Adipocyte (in vitro differentiated cells): ENCODE measurements at places on chromosomes 5 and 9.

GRCh38 chr9:98957826-98958225, 14.1 kb downstream of the COL15A1 start:
- DNase-seq, result no peak

DNA sequence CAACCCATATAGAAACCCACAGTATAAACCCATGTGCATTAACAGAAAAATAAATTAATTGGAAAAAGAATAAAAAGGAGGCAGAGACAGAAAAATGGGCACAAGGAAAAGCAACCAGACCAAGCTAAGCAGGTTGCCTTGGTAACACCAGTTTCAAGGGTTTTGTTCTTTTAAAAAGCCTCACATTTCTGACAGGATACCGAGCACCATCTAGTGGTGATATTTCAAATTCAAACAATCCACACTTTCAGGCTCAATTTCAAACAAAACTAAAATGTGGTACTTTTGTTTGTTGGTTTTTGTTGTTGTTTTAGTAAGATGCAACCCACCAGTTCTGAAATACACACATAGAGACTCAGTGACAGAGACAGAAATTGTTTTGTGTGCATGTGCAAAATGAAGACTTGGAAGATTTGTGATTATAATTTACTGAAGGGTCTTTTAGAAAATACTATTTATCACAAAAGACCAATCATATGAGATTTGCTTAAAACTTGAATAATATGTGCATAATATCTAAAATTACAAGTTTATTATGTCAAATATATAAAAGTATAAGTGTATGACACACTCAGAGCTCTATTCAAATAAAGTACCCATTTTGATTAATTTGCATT, 318.2 kb downstream of the SLCO4C1 start:
- DNase-seq, result peak; percentile 68

GRCh38 chr5:112979723-112980122, 3.1 kb downstream of the DCP2 start:
- no peak for DNase-seq

GRCh38 chr9:21001581-21001980, 29.9 kb downstream of the HACD4 start:
- no peak for DNase-seq

- no peak for DNase-seq
Measured at GRCh38 chr5:14247054-14247386, 103.9 kb downstream of the TRIO start.

- no peak for DNase-seq
Measured at GRCh38 chr5:72459089-72459661, 48.0 kb downstream of the ZNF366 start.

DNA sequence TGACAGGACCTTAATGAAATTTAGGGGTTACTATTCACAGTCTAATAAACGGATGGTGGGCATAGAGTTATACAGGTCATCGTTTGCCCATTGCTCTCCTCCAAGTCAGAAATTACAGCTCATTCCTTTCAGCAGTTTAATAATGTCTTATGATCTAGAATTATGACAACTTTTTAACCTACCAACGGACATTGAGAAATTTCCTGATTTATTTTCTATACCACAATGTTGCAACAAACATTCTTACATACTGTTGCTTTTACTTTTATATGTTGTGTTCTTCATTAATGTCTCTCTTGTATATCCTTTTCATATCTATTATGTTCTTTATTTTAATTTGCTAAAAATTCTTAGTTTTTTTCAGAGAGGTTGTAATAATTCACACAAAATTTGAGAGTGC, 152.8 kb upstream of the PRLR start:
- DNase-seq, result no peak

DNA sequence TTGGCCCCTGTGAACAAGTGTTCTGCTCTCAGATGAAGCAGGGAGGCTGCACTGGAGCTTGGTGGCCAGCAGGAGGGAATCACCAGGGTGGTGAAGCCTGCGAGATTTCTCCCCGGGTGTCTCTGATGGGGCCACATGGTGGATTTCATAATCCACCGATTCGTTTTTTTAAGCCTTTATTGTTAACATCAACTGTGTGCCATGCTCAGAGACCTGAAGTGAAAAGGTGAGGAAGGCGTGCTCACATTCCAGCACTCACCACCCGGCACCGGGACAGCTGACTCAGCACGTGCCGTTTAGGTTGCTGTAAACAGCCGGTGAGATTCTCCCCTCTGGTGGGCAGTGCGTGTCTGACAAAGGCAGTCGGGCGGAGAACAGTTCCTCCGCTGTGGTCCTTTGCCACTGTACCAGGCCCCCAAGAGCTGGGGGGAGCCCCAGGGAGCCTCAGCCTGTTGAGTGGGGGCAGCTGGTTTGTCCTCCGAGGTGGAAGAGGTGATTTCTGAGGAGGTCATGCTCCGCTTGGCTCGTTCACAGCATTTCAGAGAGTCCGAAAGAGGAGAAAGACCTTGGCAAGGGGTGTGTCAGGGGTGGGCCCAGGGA, 12.7 kb upstream of the AHRR start:
- peak; percentile 53 for DNase-seq

- DNase-seq, result no peak
Measured at GRCh38 chr5:68950125-68950524, 143.7 kb upstream of the SLC30A5 start.

DNA sequence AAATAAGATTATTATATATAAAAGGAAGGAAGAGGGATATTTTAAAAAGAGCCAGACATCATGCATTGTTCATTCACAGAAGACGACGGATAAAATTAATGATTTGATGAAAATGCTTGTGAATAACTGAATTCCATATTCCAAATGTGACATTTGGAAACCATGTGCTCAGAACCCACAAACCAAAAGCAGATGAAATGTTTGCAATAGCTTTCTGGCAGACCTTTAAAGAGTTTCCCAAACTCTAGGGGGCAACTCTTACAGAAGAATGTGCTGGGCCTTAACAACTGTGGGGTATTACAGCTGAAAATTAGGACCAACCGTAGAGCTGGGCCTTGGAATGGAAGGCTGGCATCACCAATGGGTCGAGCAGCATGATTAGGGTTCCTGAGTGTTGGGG, 471.0 kb downstream of the EFNA5 start:
- no peak for DNase-seq

DNA sequence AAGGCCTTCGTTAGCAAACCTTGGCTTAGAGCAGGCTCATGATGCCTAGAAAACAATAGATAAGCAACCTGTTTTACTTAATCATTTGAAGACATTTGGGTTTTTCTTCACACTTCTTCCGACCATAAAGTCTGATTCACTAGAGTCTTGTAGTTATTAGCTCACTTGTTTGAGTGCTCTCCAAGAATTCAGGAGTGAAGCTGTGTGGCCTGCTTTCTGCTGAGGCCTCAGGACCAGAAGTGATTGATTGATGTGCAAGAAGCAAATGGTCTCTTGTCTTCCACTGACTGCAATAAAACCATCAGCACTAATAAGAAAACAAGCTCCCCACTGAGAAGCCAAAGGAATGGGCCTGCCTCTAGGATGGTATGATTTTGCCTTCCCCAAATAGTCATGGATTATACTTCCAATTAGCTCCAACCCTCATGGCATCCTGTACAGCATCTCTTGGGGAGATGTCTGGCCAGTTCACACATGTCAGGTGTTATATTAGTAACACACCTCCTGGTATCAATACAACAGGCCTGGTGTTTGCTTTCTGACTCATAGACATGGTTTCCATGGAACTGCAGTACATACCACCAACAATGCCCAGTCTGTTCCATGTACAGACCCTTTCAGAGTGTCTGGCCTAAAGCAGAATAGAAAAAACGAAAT, 317.6 kb downstream of the CWC27 start:
- DNase-seq, result no peak
